ENCODE measurements at places on chromosomes 5 and 9.

GRCh38 chr5:34959323-34959722 lies 30.0 kb downstream of the DNAJC21 start:
- DNase-seq, result no peak

GRCh38 chr9:132575005-132575609 lies 7.3 kb upstream of the BARHL1 start:
- DNase-seq, result peak; percentile 25

DNA sequence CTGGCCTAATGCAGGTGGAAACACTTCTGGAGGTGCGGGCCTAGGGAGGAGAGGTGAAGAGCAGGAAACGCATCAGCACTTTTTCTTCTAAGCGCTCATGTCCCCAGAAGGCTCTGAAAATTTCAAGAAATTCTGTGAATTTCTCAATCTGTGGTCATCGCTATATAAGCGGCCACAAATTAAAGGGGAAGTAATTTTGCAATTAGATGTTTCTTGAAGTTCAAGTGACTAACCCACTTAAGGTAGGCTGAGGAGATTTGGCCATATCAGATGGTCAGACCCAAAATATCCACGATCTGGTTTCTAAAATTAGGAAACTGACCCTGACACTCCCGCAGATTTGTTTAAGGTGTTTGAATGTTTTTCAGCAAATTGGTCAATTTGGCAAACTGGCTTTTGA lies 16.6 kb upstream of the HMGCR start:
- peak; percentile 13 for DNase-seq

- no peak for DNase-seq
Measured at GRCh38 chr9:128370367-128370751, 815 bp upstream of the URM1 start.

- DNase-seq, result no peak
Measured at GRCh38 chr5:87850843-87851242, 417.8 kb downstream of the TMEM161B start.

GRCh38 chr5:160251406-160252155 lies 22.3 kb downstream of the FABP6 start:
- DNase-seq, result no peak

DNA sequence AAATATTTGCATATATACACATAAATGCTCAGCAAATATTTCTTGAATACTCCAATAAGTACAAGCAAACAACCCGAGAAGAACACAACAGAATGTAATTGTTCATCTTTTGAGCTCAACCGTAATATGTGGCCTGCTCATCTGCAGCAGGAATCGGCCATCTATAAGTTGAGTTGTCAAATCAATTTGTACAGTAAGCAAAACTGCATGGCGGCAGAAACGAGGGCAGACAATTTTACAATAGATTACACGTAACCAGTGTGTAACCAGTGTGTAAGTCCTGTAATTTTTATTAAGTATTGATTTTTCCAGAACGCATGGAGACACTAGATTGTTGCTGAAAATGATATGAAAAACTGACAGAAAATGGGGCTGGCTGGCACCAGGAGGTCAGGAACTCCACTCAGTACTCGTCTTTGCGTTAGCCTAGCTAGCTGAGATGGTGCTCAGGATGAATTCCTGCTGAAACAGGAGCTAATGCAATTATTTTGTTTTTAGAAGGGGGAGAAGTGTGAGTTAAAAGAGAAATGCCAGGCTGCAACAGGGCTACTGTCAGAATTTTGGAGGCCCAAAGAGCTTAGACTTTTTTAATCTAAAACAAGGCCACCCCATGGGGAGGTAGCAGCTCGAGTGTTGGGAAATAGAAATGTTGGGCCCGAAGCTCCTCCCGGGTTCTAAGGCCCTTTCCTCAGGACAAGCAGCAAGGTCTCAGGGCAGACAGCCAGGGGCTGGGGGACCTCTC lies 682 bp downstream of the DHX29 start:
- DNase-seq, result no peak

DNA sequence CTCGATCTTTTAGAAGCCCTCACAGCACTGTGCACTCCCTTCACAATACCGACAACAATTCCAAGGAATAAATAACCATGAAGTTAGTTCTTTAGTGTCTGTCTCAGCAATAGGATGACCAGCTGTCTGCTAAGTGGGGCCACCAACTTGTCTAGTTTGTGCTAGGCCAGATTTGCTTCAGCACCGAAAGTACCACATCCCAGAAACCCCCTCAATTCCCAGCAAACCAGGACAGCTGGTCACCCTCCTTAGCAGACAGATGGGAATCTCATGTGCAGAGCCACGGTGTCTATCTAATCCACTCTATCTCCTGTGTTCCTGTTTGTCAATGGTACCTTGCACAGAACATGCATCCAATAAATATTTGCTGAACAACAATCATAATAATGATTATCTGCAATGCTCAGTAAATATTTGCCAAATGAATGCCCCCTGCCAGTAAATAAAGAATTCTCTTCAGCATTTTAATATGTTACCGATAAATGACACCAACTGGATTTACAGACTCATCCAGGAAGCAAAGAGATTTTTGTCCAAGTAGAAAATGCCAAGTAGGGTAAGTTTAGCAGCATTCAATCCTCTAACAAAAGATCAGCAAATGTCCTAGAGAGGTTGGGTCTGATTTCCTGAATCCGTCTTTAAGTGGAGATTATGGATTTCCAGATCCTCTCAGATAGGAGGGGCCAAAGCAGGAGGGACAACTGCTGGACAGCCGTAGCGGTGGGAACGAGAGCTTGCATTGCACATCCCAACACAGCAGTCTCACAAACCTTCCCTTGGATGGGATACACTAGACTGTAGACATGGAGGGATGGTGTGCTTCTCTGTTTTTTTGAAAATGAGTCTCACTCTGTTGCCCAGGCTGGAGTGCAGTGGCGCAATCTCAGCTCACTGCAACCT lies 51.9 kb upstream of the ANKRD33B start:
- DNase-seq, result no peak

GRCh38 chr5:2433086-2433485 lies 318.4 kb downstream of the IRX2 start:
- no peak for DNase-seq

GRCh38 chr9:109585796-109586195 lies 87.7 kb upstream of the PTPN3 start:
- DNase-seq, result no peak
